ENCODE measurements at places on chromosomes 5 and 9. TPM values are rescaled to one million over a fixed set of nuclear protein-coding genes. Genes with fewer than 3 reads are reported as not detected.

IGFBPL1 gene
- total RNA-seq: not detected

FOXD4L4 gene
- 0.26 TPM for total RNA-seq

DDX4 gene
- total RNA-seq: not detected

CDH12 gene
- total RNA-seq: not detected

CLTB gene
- 185 TPM for total RNA-seq

DMRT3 gene
- total RNA-seq: not detected

PTGES2 gene
- 76.8 TPM for total RNA-seq

SUB1 gene
- total RNA-seq: 171 TPM

CDH9 gene
- not detected for total RNA-seq

MYO10 gene
- total RNA-seq: 42.0 TPM

TXNDC15 gene
- 163 TPM for total RNA-seq

ADAMTS6 gene
- total RNA-seq: 23.5 TPM

ECSCR gene
- total RNA-seq: 13.7 TPM
